NCI-H345 (cell line): ENCODE measurements at places on chromosomes 13 and 19.
A peak's percentile ranks its signal among the peaks of the same experiment; 100 is the strongest.

GRCh38 chr19:50928831-50929230 lies 17.6 kb upstream of the KLK4 start:
- no peak for DNase-seq

GRCh38 chr13:30119476-30119875 lies 187.9 kb downstream of the KATNAL1 start:
- no peak for DNase-seq

- no peak for DNase-seq
These were observed 69.5 kb downstream of the STOML3 start for GRCh38 chr13:38921081-38921480.

DNA sequence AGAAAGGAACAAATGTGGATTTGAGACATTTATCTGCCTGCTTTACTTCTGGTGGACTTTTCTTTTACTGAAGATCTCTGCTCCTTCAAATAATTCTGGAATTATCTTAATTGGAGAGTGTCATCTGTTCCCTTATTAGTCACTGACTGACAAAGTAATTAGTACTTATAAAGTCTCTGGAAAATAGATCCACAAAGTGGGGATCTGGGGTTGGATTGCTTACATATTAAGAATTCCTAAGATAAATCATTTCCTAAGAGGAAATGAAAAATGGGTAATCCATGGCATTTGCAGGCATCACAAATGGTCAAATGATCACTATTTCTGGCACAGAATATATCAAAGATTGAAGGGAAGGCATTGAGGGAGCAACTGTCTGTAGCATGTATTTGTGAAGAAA lies 137.4 kb upstream of the SLITRK5 start:
- DNase-seq = no peak

- no peak for DNase-seq
These were observed 59.4 kb downstream of the TSC22D1 start for GRCh38 chr13:44516771-44517170.

DNA sequence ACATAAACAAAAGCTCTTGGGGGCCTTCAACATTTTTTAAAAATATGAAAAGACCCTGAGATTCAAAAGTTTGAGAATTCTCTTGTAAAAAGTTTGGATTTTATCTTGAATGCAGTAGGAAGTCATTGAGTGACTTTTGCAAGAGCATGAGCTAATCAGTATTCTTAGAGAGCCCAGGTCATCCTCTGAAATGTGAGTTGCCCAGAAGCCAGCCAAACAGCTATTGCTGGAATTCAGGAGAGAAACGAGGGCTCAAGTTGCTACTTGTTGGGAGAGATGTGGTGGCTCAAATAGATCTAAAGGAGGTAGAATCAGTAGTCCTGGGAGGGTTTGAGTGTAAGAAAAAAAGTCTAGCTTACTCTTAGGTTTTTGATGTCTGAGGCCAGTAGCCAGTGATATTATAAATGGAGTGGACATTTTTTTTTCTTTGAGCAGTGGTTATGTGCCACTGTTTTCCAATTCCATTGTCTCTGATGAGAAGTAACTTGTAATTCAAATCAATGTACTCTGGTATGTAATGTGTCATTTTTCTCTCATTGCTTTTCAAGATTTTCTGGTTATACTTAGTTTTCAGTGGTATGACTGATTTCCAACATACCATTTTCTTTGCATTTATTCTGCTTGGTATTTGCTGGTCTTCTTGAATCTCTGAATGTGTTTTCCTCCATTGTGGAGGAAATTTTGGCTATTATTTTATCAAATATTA lies 30.7 kb downstream of the LMO7 start:
- DNase-seq = no peak

- no peak for DNase-seq
These were observed 289.2 kb downstream of the ATP8A2 start for GRCh38 chr13:25660996-25661395.

DNA sequence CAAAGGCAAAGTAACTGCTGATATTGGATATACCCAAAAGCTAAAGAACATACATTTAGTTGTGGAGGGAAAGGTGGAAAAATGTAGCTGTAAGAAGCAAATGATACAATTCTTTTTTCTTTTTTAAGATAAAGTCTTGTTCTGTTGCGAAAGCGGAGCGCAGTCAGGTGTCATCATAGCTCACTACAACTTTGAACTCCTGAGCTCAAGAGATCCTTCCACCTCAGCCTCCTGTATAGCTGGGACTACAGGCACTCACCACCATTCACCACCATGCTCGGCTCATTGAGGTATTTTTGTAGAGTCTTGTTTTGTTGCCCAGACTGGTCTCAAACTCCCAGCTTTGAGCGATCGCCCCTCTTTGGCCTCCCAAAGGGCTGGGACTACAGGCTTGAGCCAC lies 38.0 kb downstream of the TBC1D4 start:
- no peak for DNase-seq

DNA sequence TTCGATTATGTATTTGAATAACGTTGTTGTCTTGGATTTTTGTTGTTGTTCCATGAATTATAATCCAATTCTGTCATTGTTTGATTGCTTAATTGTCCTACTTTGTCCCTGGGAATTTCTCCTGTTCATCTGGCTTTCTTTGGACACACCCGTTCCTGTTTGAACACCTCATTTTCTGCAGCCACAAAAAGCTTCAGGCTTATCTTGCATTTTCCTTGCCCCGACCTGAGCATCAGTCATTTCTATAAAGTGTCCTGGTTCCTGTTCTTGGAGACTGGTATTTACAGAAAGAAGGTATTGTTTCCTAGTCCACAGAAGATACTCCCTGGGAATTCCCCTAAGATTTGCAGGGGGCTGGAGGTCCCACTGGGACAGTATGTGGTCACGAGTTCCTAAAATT lies 731.8 kb upstream of the ARGLU1 start:
- no peak for DNase-seq

- no peak for DNase-seq
These were observed 72.6 kb upstream of the SERP2 start for GRCh38 chr13:44300895-44301638.

DNA sequence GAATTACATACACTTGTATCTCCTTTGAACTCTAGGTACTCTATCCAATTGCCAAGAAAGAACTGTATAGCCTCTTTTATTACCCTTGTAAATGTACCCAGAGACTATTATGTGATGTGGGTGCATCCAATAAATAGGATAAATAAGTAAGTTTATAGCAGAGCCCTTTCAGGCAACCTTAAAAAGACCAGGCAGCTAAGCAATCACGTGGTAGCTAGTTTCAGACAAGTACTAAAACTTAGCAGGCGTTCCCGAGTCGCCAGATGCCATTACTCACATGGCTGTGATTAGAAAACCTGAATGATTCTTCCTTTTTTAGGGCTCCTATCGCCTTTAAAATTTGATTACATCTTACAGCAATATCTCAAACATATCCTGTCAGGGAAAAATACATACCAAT lies 1303.0 kb downstream of the EFNB2 start:
- no peak for DNase-seq

- no peak for DNase-seq
These were observed 327.8 kb downstream of the ATP8A2 start for GRCh38 chr13:25699600-25699999.

- no peak for DNase-seq
These were observed 15.9 kb upstream of the RANBP3 start for GRCh38 chr19:5993648-5994358.

DNA sequence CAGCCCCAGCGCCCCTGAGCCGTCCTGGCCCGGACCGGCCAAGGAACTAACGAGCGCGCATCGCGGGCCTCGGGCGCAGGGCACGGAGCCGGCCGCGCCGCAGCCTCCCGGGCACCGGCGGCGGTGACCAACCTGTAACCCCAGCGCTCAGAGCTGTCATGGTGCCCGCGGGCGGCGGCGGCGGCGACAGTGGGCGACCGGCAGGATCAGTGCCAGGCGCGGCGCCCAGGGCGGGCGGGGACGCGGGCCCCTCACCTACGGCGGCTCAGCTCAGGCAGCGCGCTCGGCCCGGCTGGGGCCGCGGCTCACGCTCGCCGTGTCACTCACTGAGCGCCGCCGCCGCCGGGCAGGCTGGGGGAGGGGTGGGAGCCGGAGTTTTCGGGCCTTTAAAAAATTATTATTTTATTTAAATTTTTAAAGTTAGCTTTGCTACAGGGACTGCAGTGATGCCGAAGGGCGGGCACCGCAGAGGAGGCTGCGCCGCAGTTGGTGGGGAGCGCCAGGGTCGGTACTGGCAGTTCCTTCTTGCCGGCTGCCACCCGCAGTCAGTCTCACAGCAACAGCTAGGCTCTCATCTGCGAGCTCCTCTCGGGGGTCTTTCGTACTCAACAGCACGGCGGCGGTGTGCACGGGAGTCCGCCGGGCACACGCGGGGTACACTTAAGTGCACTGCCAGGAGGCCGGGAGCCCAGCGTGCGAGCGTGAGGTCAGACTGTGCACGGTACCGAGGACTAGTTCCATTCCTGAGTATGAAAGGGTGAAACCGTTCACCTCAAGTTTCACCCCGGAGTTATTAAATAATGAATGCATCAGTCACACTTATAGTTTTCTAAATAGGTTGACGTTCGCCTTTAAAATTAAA lies at the start of gene NALCN:
NALCN (minus strand) TSS at position 328 of the 862 bp plus-strand sequence. CDS start 17,382 bp downstream, outside the sequence.
- peak; percentile 56 for DNase-seq

DNA sequence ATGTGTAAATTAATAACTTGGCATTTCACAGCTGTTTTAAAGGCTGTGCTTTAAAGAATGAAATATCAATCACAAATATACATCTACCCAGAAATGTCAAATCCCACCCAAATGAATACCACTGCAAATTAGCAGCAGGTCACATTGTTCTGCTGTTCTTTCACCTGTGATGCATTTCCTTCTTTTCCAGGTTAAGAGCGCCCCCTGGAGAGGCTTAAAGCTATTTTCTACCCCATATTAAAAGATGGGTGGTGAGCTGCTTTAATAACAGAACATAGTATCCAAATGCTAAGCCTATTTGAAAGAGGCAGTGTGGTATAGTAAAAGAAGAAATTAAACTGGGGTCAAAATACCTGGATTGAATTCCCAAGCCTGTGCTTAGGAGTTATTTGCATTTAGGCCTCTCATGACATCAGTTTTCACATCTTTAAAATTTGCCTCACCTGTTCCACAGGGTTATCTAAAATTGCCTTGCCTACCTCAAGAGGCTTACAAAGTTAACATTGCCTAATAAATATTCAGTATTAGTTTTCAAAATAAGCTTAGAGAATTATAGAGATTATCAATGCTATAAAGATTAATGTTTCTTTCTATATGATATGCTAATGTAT lies 396.9 kb upstream of the SLITRK5 start:
- DNase-seq = peak; percentile 79

GRCh38 chr13:20424949-20425348 lies 100.7 kb downstream of the CRYL1 start:
- DNase-seq = no peak

DNA sequence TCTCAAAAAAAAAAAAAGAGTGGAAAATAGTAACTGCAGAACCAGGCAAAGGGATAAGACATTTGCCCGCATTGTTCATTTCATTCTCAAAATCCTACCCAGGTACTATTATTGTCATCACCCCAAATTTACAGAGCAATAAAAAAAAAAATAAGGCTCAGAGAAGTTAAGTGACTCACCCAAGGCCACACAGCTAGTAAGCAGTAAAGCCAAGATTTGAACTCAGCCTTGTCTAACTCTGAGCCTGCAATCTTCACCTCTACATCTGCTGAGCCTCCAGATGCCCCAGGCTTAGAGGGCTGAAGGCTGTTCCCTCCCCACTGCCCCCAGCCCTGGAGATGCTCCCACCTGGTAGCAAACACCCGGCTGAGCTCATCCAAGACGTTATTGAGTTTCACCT lies 61.0 kb downstream of the UNC13A start:
- DNase-seq = no peak

DNA sequence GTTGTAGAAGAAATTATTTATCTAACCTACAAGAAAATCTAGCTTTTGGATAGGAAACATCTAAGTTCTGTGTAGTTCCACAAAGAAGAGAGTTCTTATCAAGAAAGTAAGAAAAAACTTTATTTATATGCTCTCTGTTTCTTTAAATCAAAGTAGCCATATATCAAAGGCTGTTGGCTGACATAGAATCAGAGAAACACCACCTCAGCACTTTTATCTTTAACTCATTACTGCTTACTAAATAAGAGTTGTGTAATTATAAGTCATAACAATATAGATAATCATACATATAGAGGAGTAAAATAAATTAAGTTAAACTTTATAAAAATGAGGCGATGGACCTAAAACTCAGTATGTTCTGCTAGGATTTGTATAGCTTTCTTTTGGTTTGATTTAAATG lies 570.6 kb downstream of the PCDH17 start:
- DNase-seq = no peak

DNA sequence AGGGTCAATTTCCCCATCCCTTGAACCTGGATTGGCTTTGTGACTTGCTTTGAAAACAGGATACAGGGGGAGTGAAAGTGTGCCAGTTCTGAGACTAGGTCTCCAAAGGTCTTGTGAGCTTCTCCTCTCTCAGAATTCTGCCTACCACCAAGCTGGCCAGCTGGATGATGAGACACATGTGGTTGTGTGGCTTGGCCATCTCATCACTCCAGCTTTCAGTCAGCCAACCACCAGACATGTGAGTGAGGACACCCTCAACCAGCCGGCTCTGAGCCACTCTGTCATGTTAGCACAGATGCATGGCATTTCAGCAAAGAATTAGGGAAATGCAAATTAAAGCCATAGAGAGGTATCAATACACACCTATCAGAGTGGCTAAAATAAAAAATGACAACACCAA lies 29.5 kb downstream of the ENOX1 start:
- DNase-seq = no peak

GRCh38 chr19:33772102-33772857 lies 24.4 kb upstream of the KCTD15 start:
- no peak for DNase-seq

DNA sequence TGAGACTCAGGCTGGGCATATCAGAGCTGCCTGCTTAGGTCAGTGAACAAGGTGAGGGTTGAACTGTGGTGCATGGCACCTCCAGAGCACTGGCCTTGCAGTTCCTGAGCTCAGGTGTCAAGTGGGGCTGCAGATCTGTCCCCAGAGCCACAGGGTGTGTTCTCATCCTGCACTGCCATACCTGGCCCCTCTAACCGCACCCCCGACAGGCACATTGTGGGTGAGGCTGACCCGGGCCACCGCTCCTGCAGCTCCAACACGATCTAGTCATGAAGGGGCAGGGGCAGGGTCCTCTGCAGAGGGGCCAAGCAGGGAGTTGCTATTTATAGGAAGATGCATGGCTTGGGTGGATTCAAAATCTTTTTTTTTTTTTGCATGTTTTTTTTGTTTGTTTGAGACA lies 16.7 kb upstream of the CRTC1 start:
- no peak for DNase-seq

DNA sequence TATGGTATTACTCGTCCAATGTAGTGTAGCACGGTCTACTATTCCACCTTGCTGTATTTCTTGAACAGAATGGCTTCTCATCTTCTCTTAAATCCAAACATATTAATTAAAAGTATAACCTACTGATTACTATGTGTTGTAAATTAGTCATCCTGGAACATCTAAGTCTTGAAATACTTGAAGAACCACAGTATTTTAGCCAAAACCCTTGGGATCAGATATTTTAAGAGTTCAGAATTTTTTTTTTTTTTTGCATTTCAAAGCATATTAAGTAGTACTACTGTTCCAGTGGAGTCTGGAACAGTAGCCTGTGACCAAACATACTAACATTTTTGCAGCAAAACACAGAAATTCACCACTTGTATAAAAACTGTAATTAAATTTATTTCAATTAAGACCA lies 30.1 kb downstream of the ZC3H13 start:
- no peak for DNase-seq
